ENCODE measurements at places on chromosomes 1 and 21.

- no peak overlapping the region for H3K27ac ChIP-seq
- no peak for DNase-seq
- no peak overlapping the region for H3K4me3 ChIP-seq
- H3K4me1 ChIP-seq: no peaks in the 10 kb centered on the region
- H3K27me3 ChIP-seq: peaks cover 22% of the 10 kb centered on the region
- no peaks in the 10 kb centered on the region for H3K36me3 ChIP-seq
Observed at GRCh38 chr1:10841118-10841517, 44.7 kb upstream of the CASZ1 start.

DNA sequence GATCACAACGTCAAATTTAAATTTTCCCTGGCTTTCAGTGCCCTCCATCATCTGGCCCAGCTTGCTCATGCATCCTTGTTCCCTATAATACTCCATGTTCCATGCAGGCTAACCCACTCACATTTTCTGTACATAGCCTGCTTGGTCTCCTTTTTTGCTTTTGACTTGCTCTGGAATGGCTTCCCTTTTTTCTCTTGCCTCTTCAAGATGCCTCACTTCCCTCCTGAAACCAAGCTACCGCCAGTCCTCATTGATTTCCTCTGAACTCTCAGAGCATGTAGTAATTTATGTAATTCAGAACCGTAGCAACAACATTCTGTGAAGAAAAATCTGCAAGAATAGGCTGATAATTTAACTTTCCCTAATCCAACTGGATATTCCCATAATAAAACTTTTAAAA lies 10.3 kb downstream of the CAP1 start:
- peaks cover 58% of the 10 kb centered on the region for H3K4me1 ChIP-seq
- H3K36me3 ChIP-seq: peaks cover 18% of the 10 kb centered on the region
- DNase-seq: no peak

GRCh38 chr1:181140891-181141290 lies 52.4 kb downstream of the IER5 start:
- peak overlapping the region; percentile 85 for H3K27ac ChIP-seq
- H3K4me3 ChIP-seq: peak overlapping the region; percentile 70
- DNase-seq: no peak
- H3K4me1 ChIP-seq: peaks cover 62% of the 10 kb centered on the region
- peaks cover 8% of the 10 kb centered on the region for H3K27me3 ChIP-seq
- no peaks in the 10 kb centered on the region for H3K36me3 ChIP-seq

DNA sequence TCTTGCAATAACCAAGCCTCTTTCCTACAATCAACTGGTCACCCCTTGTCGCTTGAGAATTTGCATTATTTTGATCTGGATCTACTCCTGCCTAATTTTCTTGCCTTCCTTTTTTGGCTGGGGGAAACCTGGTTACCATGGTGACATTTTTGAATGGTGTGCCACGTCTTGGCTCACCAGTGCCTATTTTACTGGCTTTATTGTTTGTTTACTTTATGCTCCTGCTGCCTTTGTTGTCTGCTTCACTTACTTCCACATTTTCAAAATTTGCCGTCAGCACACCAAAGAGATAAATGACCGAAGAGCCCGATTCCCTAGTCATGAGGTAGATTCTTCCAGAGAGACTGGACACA lies 743 bp downstream of the GPR52 start:
- no peak for DNase-seq
- H3K27me3 ChIP-seq: no peaks in the 10 kb centered on the region
- no peak overlapping the region for H3K4me3 ChIP-seq

- no peaks in the 10 kb centered on the region for H3K4me1 ChIP-seq
- peaks cover 11% of the 10 kb centered on the region for H3K36me3 ChIP-seq
- H3K27me3 ChIP-seq: no peaks in the 10 kb centered on the region
- H3K27ac ChIP-seq: no peak overlapping the region
- H3K4me3 ChIP-seq: no peak overlapping the region
- DNase-seq: no peak
Observed at GRCh38 chr1:46278807-46279206, 24.6 kb downstream of the LRRC41 start.

DNA sequence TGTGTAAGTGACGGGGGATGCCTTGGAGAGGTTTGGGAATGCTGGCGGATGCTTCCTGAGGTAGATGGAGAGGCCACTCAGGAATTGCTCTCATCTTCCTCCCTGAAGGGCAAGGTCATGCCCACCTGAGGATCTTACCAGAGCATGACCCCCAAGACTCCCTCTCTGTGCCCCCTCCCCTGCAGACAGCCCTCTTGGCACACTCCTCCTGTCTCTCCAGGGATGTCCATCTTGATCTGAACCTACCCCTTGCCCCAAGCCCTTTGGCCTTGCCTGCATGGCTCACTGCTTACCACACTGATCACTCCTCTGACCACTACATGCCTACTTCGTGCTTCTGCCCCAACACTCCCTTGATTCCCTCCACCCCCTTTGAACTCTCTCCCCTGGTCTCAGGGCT lies 17.9 kb upstream of the MPL start:
- H3K27ac ChIP-seq: no peak overlapping the region
- DNase-seq: no peak
- no peak overlapping the region for H3K4me3 ChIP-seq

GRCh38 chr1:21257431-21258135 lies 32.7 kb downstream of the ECE1 start:
- peaks cover 20% of the 10 kb centered on the region for H3K4me1 ChIP-seq
- DNase-seq: no peak
- no peak overlapping the region for H3K27ac ChIP-seq

DNA sequence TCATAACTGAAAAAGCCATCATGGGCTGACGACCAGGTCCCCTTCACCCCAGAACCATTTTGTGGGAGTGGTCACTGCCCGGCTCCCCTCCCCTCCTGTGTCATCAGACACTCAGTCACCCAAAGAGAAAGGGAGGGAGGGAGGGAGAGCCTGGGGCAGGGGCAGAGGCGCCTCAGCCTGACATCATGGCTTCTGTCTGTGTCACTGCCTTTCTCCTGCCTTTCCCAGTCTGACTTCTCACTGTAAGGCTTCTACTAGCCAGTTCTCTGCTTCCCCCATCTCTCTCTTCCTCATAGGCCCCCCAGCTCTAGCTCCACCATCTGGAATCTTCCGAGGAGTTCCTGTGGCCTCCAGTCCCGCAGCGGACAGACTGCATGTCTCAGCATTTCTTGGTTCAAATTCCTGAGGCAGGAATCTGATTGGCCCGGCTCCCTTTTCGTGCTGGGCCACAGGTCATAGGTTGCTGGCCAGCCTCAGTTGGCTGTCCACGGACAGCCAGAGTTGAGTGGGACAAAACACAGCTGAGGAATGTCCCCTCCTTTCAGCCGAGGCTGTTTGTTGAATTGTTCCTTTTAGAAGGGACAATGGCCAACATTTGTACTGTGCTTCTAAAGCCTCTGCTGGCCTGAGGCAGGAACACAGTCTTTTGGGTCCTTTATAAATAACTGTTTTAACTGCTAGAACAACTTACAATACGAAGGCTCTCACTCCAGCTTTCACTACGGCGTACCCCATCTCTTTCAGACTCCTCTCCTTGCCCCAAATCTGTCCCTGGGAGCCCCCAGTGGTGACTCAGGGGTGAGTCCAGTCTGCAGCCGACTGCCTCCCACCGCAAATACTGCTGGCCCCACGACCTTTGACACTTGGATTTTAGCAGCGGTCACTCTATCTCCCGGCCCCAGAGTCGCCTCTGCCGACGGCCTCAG lies 18.7 kb upstream of the KANK4 start:
- no peaks in the 10 kb centered on the region for H3K36me3 ChIP-seq
- H3K27me3 ChIP-seq: peaks cover 26% of the 10 kb centered on the region
- no peak overlapping the region for H3K27ac ChIP-seq
- H3K4me3 ChIP-seq: no peak overlapping the region

- no peaks in the 10 kb centered on the region for H3K27me3 ChIP-seq
- H3K4me3 ChIP-seq: peak overlapping the region; percentile 64
- peak; percentile 71 for DNase-seq
- peaks cover 18% of the 10 kb centered on the region for H3K36me3 ChIP-seq
- H3K27ac ChIP-seq: peak overlapping the region; percentile 76
Observed at GRCh38 chr1:37822906-37823815, 15.2 kb upstream of the YRDC start.

GRCh38 chr1:53188099-53188498 lies 8.5 kb upstream of the CPT2 start:
- no peak for DNase-seq
- no peak overlapping the region for H3K4me3 ChIP-seq
- H3K36me3 ChIP-seq: no peaks in the 10 kb centered on the region
- H3K27me3 ChIP-seq: no peaks in the 10 kb centered on the region
- H3K4me1 ChIP-seq: peaks cover 4% of the 10 kb centered on the region

DNA sequence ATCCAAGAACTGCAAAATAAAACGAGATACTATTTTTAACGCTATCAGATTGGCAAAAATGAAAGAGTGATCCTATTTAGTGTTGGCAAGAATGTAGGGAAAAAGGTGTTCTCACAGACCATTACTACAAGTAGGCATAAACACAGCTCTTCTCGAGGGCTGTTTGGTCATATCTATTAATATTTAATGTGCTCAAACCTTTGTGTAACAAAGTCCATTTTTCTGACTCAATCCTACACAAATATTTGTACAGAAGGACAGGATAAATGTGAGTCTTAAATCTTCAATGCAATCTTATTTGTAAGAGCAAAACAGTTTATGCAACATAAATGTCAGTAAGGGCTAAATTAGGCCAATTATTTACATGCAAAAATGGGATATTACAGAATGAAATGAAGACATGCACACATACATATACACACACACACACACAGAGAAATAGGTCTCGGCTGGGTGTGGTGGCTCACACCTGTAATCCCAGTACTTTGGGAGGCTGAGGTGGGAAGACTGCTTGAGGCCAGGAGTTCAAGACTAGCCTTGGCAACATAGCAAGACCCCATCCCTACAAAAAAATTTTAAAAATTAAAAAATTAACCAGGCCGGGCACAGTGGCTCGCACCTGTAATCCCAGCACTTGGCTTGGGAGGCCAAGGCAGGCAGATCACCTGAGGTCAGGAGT lies 17.7 kb downstream of the DHCR24 start:
- H3K27ac ChIP-seq: no peak overlapping the region
- peaks cover 5% of the 10 kb centered on the region for H3K4me1 ChIP-seq
- no peak for DNase-seq
- H3K4me3 ChIP-seq: no peak overlapping the region
- H3K27me3 ChIP-seq: no peaks in the 10 kb centered on the region

GRCh38 chr21:30478004-30478403 lies 2.2 kb downstream of the KRTAP19-1 start:
- H3K36me3 ChIP-seq: no peaks in the 10 kb centered on the region
- H3K4me1 ChIP-seq: no peaks in the 10 kb centered on the region
- no peak overlapping the region for H3K27ac ChIP-seq
- no peaks in the 10 kb centered on the region for H3K27me3 ChIP-seq

DNA sequence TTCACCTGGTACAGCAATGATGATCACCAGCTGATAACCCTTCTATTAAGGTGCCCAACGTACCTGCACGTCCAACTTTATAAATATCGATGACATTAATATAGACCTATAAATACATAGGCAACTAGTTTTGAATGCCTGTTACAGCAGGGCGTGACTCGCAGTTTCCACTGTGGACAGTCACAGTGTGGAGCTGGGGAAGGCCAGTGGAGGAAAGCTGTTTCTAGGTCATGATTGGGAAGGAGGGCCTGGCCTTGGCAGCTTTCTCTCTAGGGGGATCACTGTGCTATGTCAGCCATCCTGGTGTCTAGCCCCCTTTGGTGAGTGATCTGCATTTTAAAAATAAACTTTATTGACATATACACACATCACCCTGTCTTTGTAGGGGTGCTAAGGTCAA lies 4.4 kb upstream of the PRDM15 start:
- no peaks in the 10 kb centered on the region for H3K27me3 ChIP-seq
- no peak overlapping the region for H3K27ac ChIP-seq

- H3K36me3 ChIP-seq: peaks cover 36% of the 10 kb centered on the region
- H3K4me1 ChIP-seq: peaks cover 42% of the 10 kb centered on the region
- DNase-seq: no peak
- H3K27ac ChIP-seq: peak overlapping the region; percentile 98
- H3K27me3 ChIP-seq: no peaks in the 10 kb centered on the region
Observed at GRCh38 chr1:151309811-151310323, 17.3 kb downstream of the PI4KB start.

DNA sequence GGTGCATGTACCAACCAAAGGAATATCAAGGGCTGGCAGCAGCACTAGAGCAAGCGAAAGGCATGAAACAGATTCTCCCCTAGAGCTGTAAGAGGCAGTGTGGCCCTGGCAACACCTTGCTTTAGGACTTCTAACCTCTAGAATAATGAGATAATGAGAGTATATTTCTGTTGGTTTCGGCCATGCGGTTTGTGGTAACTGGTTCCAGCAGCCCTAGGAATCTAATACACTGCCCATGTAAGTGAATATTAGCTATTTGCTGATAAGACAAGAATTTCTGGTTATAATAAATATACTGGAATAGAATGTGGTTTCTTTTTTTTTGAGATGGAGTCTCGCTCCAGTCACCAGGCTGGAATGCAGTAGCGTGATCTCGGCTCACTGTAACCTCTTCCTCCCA lies 199.4 kb downstream of the GABPA start:
- no peaks in the 10 kb centered on the region for H3K36me3 ChIP-seq
- H3K4me3 ChIP-seq: no peak overlapping the region
- H3K27me3 ChIP-seq: no peaks in the 10 kb centered on the region
- H3K27ac ChIP-seq: no peak overlapping the region
- no peak for DNase-seq
- H3K4me1 ChIP-seq: no peaks in the 10 kb centered on the region

DNA sequence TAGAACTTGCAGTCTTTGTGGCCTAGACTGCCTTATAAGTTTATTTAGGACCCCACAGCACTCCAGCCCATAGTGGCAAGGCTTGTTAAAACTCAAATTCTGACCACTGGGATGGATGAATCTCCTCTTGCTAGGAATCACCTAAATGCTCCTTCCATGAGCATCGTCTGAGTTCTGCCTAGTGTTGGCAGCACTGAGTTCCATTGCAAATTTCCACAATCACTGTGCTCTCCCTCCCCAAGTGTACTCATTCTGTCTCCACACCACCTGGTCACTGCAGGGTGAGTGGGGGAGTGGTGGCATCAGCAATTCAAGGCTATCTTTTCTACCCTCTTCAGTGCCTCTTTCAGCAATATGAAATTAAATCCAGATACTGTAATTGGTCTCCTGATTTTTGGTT lies 46.7 kb upstream of the PTBP2 start:
- H3K27me3 ChIP-seq: no peaks in the 10 kb centered on the region
- H3K36me3 ChIP-seq: peaks cover 7% of the 10 kb centered on the region
- H3K4me1 ChIP-seq: no peaks in the 10 kb centered on the region
- no peak overlapping the region for H3K4me3 ChIP-seq
- no peak for DNase-seq

GRCh38 chr21:42406201-42406621 lies 2.5 kb downstream of the UBASH3A start:
- H3K27me3 ChIP-seq: peaks cover 5% of the 10 kb centered on the region
- H3K4me1 ChIP-seq: peaks cover 22% of the 10 kb centered on the region
- H3K4me3 ChIP-seq: peak overlapping the region; percentile 94

All from natural killer cell treated with Interleukin-12 subunit alpha and Interleukin-12 subunit beta and Interleukin-15 and Interleukin-18, amount 100 ng/mL, for 72 hours (primary cell).